ENCODE measurements at places on chromosomes 2 and 18.

GRCh38 chr2:180205621-180206235, 198.6 kb upstream of the CWC22 start:
- no peak for DNase-seq

DNA sequence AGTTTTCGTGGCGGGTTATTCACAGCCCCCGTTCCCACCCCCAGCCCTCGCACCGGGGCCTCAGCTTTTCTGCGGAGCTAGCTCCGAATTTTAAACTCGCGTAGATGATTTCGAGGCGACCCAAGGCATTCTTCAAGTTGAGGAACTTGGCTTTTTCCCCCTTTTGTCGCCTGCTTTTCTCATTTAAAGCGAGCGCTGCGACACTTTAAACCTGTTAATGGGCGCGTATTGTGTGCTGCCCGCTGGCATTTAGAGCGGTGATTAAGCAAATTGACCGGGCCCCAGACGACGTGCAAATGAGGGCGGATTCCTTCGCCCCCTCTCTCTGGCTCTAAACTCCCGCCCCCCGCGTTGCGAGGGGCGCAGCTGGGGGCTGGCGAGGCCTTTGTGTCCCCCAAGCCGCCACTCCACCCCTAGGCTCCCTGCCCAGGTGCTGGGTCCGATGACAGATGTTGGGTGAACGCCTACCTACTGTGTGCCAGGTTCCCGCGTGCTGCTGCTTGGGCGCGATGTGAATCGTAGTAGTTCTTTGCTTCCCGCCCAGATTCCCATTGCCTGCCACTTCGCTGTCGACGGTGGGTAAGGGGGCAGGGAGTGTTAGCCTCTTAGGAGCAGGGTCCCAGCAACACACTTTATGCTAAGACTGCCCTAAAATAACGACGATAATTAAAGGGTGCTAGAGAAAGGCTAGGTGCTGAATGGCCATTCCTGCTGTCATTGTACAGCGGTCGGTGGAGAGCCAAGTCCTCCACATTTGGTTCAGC, 1.9 kb downstream of the TCF7L1 start:
- DNase-seq, result no peak

GRCh38 chr18:34358923-34359322, 134.2 kb upstream of the NOL4 start:
- no peak for DNase-seq

GRCh38 chr2:209368406-209368805, 55.4 kb upstream of the MAP2 start:
- DNase-seq, result no peak

DNA sequence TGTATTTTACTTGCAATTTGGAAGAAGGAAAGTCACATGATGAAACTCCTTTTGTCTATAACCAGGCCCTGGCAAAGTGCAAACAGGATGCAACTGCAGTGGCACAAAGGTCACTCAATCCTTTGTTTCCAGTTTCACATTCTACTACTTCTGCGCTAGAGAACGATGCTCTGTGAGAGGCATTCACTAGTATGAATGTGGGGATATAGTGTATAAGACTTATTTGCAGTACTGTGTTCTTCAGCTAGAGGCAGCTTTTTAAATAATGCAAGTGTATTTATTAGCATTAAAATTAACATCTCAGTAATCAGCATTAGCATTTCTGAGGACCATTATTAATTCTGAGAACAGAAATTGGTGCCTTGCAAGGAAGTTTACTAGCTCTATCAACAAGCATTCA, 68.9 kb downstream of the PRPF40A start:
- peak; percentile 29 for DNase-seq

DNA sequence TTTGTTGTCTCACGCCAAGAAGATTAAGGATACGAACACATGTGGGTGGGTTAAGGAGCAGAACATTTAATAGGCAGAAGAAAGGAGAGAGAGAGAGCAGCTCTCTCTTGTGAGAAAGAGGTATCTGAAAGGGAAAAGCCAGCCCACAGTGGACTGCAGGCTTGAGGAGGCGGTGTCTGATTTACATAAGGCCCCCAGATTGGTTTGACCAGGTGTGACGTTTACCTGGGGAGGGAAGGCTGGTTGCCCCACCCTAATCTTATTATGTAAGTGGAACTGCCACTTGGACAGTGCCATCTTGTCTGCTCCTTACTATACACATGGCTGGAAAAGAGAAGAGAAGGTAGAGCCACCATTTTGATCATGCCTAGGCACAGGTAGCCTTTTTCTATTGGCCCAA, 189.2 kb downstream of the NCK2 start:
- DNase-seq, result no peak

- DNase-seq, result no peak
Observed at GRCh38 chr18:79487183-79487800, 91.6 kb downstream of the NFATC1 start.
